NAMALWA (cell line): ENCODE measurements at places on chromosomes 5 and 9.
A peak's percentile ranks its signal among the peaks of the same experiment; 100 is the strongest.

DNA sequence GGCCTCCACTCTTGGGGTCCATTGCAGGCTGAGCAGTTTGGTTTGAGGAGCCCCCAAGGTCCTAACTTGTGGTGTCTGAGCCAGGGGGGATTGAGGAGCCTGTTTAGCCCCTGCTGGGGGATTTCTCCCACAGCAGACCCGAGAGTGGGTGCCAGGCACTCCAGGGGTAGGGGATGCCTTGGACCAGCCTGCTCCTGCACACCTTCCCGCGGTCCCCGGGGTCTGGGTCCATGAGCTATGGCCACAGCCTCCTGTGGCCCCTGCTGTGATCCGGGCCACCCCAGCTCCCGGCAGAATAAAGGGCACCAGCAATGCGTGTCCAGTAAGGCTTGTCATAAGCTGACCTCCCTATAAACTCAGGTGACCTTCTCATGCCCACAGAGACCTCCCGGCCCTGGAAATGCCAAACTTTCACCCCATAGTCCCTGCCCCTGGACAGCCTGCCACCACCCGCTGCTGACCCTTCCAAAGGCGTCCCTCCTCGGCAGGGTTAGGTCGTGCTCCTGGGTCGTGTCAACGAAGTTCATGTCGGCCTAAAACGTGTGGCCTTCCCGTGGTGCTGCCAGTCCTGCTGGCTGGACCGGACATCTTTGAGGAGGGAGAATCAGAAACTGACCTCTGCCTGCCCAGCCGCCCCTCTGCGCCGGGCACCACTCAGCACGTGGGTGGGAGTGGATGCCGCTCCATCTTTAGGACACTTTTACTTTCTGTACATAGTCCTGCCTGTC lies 137.6 kb downstream of the MRPL36 start:
- DNase-seq = no peak

- no peak for DNase-seq
Measured at GRCh38 chr9:123960965-123961364, 31.0 kb upstream of the DENND1A start.

GRCh38 chr5:180304431-180305375 lies 12.8 kb upstream of the MAPK9 start:
- no peak for DNase-seq

DNA sequence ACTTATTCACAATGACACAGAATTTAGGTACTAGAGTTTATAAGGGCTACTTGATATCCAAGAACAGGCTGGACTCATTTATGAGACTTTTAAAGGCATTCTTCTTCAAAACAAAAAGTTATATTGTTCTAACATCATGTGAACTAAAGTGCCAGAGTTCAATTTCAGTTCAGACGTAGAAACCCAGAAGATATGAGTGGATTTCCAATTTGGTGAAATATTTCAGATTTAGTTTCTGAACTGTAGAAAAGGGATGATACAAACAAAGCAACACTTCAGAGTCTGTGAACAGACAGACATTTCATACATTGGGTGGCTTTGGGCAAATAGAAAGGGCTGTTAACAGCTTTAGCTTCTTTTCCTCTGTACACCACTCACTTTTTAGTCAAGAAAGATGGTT lies 384.0 kb downstream of the NR2F1-AS1 start:
- no peak for DNase-seq

- no peak for DNase-seq
Measured at GRCh38 chr5:138103319-138103637, 19.4 kb downstream of the WNT8A start.

DNA sequence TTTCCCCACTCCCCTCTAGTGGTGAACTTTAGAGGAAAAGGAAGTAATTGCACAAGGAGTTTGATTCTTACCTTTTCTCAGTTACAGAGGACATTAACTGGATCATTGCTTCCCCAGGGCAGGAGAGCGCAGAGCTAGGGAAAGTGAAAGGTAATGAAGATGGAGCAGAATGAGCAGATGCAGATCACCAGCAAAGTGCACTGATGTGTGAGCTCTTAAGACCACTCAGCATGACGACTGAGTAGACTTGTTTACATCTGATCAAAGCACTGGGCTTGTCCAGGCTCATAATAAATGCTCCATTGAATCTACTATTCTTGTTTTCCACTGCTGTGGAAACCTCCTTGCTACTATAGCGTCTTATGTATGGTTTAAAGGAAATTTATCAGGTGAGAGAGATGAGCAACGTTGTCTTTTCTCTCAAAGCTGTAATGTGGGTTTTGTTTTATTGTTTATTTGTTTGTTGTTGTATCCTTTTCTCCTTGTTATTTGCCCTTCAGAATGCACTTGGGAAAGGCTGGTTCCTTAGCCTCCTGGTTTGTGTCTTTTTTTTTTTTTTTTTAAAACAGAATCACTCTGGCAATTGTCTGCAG lies 25.3 kb downstream of the SLC22A5 start:
- peak; percentile 82 for DNase-seq
